ENCODE measurements at places on chromosomes 12 and 14.

GRCh38 chr12:104652910-104653309 is 196.2 kb downstream of the CHST11 start:
- DNase-seq: no peak

GRCh38 chr12:4506870-4507269 is 31.8 kb upstream of the RAD51AP1 start:
- DNase-seq: no peak

DNA sequence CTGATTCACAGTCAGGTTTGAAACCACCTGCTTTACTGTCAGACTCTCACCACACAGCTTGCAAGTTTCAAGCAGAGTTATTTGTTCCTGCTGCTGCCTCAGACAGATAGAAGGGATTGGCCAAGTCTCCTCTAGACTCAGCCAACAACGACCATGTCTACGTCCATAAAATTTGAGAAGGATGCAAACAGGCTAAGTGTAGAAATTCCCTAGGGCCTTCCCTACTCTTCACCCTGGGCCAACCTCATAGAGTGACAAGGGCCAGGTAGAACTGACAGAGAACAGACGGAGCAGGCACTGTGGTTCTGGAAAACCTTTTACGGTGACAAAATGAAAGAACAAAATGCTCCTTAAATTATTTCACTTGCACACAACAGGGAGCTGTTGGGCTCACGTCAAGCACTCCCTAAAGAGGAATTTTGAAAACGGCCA is 39.5 kb downstream of the CLIP1 start:
- DNase-seq: no peak

- DNase-seq: no peak
Measured at GRCh38 chr12:85996280-85996679, 122.2 kb downstream of the NTS start.
